ENCODE measurements at places on chromosomes 7 and 10.

DNA sequence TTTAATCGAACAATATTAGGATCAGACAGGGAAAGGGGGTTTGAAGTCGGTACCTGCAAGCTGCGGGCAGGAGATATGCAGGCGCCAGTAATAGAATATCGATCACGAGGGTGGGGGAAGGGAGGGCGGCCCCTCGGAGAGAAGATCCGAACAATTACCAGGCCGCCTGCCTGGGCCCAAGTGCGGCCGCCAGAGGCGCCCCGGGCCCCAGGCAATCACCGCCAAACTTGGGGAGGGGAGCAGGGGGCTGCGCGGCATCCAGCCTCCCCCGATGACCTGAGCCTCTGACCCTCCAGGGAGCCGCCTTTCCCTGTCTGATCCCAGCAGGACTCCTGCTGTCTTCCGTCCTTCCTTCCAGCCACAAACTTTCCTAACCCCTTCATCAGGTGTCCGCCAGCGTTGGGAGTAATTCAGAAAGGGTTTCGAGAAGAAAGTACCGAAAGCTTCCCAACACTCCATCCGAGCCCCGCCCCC, 1.1 kb downstream of the NKX1-2 start:
- DNase-seq: no peak

- DNase-seq: peak; percentile 75
Measured at GRCh38 chr10:100338434-100339036, 8.5 kb upstream of the SCD start.

DNA sequence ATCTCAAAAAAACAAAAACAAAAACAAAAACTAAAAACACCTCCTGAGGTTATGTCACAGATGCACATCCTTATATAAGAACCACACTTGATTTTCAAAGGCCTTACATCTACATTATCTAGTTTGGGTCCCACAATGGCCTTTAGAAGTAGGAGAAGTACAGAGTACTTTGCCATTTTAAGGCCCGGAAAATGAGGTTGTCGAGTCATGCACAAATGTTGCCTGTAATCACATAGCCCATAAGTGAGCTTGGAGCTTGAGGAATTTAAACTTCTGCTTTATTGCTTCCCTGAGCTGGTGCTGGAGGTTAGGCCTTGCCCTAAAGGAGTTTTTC, 9.7 kb upstream of the MKRN1 start:
- DNase-seq: no peak

- DNase-seq: no peak
Measured at GRCh38 chr10:34859170-34859569, 44.1 kb upstream of the PARD3 start.

- DNase-seq: no peak
Measured at GRCh38 chr7:110909117-110909516, 181.8 kb upstream of the LRRN3 start.

- DNase-seq: peak; percentile 74
Measured at GRCh38 chr7:50333221-50333651, 28.7 kb downstream of the IKZF1 start.

DNA sequence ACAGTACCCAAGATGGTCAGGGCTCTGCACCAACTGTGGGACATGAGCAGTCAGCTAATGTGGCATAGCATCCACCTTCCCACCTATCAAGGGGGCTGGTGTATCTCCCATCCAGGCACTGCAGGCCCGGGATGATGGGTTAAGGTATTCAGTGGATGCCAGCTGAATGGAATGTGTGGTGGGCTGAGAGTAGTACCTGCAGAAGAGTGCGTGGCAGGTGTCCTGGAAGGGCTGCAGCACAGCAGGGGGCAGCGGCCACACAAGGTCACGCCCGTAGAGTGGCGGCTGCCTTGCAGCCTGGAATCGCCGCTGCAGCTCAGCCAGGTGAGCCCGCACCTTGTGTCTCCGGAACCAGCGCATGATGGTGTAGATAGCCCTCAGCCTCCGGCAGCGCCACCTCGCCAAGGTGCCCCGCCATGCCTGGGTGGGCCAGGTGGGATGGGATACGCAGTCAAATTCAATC, 13.3 kb downstream of the MYO1G start:
- no peak for DNase-seq

- DNase-seq: no peak
Measured at GRCh38 chr7:102451371-102452054, 13.2 kb downstream of the ALKBH4 start.

GRCh38 chr7:19663816-19664462, 44.9 kb downstream of the POLR1F start:
- DNase-seq: no peak

GRCh38 chr10:16271571-16271970, 165.2 kb upstream of the PTER start:
- no peak for DNase-seq

GRCh38 chr10:128124813-128125403, 1.3 kb downstream of the MKI67 start:
- no peak for DNase-seq

GRCh38 chr10:28470873-28471651, 61.9 kb upstream of the WAC start:
- DNase-seq: no peak

- no peak for DNase-seq
Measured at GRCh38 chr10:96368971-96369370, 10.2 kb upstream of the OPALIN start.

DNA sequence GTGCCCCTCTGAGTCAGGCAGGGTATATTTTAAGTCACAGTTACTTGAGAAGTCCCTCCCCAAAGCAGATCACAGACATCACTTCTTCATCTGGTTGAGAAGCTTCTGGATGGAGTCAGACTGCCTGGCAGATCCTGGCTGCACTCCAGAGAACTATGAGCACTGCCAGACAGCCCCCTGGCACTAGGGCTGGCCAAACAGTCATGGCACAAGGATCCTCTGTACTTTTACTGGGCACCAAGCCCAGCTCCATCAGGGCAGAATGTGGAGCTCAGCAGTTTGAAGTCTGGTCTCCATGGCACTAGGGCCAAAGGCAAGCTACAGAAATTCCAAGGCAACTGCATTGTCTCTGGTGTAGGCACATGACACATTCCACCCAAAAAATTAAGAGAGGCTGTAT, 162.1 kb downstream of the NRG3 start:
- no peak for DNase-seq

GRCh38 chr7:37032258-37032601, 307.9 kb upstream of the AOAH start:
- DNase-seq: no peak

GRCh38 chr7:76281706-76282343, 20.6 kb upstream of the HSPB1 start:
- DNase-seq: no peak

GRCh38 chr10:69575164-69575722, 2.0 kb upstream of the NEUROG3 start:
- no peak for DNase-seq

- peak; percentile 2 for DNase-seq
Measured at GRCh38 chr7:12111422-12112405, 99.4 kb upstream of the TMEM106B start.

DNA sequence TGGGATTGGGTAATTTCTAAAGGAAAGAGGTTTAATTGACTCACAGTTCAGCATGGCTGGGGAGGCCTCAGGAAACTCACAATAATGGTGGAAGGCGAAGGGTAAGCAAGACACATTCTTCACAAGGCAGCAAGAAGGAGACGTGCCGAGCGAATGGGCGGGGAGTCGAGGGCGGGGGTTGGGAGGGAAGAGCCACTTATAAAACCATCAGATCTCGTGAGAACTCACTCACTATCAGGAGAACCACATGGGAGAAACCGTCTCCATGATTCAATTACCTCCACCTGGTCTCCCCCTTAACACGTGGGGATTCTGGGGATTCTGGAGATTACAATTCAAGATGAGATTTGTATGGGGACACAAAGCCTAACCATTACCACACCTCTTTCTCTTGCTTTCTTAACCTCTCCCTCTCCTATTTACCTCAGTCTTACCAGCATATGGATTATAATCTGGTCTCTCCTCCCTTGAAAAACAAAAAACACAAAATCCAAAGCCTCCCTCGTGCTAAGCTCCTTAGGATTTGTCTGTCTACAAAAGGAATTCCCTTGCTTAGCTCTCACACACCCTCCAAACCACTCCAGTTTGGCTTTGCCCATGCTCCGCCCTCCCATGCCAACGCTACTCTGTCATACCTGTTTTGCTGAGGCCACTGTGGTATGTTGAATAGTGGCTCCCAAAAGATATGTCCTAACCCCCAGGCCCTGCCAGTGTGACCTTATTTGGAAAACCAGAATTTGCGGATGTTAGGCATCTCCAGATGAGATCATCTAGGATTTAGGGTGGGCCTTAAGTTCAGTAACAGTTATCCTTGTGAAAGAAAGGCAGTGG, 19.6 kb upstream of the EFCAB10 start:
- DNase-seq: no peak

- no peak for DNase-seq
Measured at GRCh38 chr7:30231271-30231670, 53.1 kb upstream of the ZNRF2 start.

- no peak for DNase-seq
Measured at GRCh38 chr7:4849390-4849789, 12.4 kb downstream of the PAPOLB start.

- DNase-seq: no peak
Measured at GRCh38 chr10:77506517-77507200, 130.9 kb downstream of the KCNMA1 start.

- no peak for DNase-seq
Measured at GRCh38 chr7:40746841-40747556, 612.2 kb downstream of the SUGCT start.

DNA sequence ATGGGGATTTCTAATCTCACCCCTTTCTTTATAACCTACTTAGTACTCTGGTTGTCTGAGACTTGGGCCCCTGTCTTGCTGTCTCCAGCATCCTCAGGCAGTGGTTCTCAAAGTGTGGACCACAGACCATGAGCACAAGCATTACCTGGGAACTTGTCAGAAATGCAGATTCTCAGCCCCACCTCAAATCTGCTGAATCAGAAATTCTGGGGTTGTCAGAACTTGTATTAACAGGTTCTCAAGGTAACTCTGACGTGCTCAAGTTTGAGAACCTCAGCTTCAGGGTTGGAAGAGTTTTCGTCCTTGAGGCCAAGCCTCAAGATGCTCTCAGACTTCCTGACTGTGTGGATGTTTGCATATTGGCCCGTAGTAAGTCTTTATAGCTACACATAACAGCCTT, 97.4 kb downstream of the REEP3 start:
- DNase-seq: no peak

DNA sequence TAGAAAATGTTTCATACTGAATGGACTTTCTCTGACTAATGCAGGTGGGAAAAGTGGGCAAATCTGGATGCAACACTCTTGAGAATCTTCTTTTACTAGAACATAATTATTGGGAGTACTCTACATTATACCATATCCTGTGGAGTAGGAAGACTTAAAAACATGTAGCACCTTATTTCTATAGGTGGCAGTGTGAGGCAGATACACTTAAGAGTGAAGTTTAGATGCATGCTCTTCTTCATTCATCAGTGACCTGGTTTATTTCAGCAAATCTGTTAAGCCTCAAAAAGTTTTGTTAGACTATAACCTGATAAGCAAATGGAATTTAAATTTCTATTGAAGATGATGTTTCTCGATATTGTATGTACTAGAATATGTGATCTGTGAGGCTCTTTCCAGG, 1087.1 kb upstream of the LRRN3 start:
- no peak for DNase-seq
